Stimulated activated CD4-positive, alpha-beta T cell treated with anti-CD3 and anti-CD28 coated beads, TNF-alpha, amount 100 ng/mL, for 48 hours (primary cell): ENCODE measurements at places on chromosomes 6 and 20.

DNA sequence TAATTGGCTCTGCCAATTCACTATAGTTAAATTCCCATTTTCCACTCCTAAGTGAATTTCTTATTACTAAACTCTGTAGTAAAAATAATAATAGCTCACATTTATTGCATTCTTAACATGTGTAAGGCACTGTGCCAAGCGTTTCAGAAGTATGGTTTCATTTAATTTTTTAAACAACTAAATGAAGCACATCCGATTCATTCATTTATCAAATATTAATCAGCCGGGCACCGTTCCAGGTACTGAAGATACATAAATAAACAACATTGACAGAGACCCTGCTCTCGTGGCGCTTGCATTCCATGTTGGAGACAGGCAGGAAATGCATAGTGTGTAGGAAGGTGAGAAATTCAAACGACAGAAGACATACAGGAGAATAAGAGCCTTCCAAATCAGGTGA lies 423.2 kb upstream of the JARID2 start:
- DNase-seq: no peak

DNA sequence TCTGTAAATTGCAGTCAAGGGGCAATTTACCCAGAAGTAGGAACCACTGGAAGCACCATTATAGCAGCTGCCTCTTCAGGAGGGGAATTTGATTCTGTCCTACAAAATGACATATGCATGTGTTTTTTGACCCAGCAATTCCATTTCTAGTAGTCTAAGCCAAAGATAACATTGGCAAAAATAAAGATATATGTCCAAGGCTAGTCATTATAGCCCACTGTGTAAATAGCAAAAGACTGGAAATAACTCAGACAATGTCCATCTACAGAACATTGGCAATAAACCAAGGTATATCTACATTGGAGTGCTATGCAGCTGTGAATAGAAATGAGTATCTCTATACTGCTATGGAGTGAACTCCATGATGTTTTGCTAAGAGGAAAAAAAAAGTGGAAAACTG lies 12.5 kb upstream of the PANK2 start:
- DNase-seq: no peak

- DNase-seq: no peak
Measured at GRCh38 chr6:16544006-16544405, 217.3 kb downstream of the ATXN1 start.

- no peak for DNase-seq
Measured at GRCh38 chr20:33377366-33377765, 24.0 kb downstream of the CDK5RAP1 start.

- DNase-seq: no peak
Measured at GRCh38 chr6:15065261-15065989, 180.4 kb upstream of the JARID2 start.
